ENCODE measurements at places on chromosomes 5 and 9.

- no peak for DNase-seq
Measured at GRCh38 chr9:89319015-89319905, 960 bp downstream of the SECISBP2 start.

- DNase-seq, result no peak
Measured at GRCh38 chr5:6490246-6490645, 41.6 kb downstream of the UBE2QL1 start.

DNA sequence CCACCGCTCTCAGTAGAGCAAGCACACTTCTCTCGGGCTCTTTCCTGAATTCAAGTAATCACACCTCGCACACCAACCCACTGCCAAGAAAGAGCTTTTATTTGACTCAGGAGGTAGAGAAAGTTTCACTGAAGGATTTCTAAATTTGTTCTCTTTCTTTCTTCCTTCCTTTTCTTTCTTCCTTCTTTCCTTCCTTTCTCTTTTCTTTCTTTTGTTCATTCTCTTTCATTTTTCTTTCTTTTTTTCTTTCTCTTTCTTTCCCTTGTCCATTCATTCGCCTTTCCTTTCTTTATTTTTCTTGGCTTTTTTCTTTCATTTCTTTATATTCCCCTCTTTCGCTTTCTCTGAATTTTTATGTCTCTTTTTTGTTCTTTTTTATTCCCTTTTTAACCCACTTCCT lies 300.1 kb downstream of the ENC1 start:
- DNase-seq, result no peak

GRCh38 chr9:15944341-15944740 lies 391.5 kb downstream of the CCDC171 start:
- DNase-seq, result no peak

- DNase-seq, result no peak
Measured at GRCh38 chr9:86298873-86299272, 16.5 kb upstream of the ISCA1 start.

GRCh38 chr9:95605816-95606488 lies 89.2 kb upstream of the PTCH1 start:
- no peak for DNase-seq

DNA sequence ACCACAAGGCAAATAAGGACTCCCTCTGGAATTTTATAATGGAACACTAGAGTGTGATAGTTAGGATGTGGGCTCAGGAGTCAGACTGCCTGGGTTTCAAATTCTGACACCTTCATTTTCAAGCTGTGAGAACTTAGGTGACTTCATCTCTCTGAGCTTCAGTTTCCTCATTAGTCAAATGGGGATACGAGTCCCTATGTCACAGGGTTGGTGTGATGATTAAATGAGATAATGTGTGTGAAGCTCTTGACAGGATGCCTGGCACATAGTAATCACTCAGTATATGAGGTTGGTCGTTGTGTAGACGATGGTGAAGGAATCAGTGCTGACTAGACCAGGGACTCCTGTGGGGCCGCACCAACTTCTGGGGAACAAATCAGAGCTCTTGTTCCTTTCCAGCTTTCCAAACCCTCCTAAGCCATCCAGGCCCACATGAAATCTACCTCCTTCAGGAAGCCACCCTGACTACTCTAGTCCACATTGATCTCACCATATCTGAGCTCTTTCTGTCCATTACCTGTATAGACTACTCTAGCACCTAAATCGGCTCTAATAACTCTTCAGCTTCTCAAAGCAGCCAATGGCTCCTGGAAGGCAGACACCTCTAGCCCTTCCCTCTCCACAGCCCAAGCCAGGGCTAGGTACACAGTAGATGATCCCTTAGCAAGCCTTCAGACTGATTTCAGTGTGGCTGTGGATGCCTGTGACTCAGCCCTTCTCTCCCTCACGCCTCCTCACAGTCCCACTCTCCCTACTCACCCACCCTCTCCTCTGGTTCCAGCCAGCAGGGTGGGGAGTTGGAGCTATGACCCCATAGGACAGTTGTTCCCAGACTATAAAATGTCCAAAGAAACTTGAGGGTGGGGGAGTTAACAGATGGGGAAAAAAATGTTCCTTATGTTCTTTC lies 2.5 kb upstream of the TCF7 start:
- peak; percentile 18 for DNase-seq

Measured in HT1080 (cell line).